Transverse colon (tissue), 4 donors: ENCODE measurements at places on chromosomes 16 and 17. TPM values are rescaled to one million over a fixed set of nuclear protein-coding genes. Genes with fewer than 3 reads are reported as not detected.

DNA sequence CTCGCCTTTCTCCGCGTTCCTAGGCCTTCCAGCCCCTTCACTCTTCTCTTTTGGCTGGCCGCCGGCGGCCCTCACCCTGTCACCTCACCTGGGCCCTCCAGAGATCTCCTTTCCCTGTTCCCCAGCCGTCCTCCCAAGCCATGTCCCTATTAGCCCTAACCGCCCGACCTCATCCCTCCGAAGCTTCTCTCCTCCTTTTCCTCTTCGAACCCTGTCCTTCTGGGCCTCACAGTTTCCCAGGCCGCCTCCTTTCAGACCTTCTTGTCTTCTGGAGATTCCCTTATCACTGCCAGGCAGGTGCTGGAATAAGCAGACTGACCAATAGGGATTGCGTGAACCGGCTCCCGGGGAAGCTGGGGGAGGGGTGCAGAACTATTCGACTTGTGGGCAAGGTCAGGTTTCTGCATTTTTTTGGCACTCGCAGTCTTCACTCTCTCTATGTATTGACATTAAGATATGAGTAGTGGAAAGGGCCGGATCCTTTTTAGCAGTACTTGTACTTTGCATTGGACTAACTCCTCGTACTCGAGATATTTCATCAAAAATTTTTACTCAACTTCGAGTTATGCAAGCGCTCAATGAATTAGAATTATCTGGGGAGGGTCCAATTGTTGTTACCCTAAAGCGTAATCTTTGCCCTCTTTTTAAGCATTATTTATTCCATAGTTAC is 690 bp downstream of the RHOT1 start:
- H3K36me3 ChIP-seq = no peaks in the 10 kb centered on the region
- H3K27me3 ChIP-seq = no peaks in the 10 kb centered on the region
- peaks cover 7% of the 10 kb centered on the region for H3K4me1 ChIP-seq
- DNase-seq = peak; percentile 68

DNA sequence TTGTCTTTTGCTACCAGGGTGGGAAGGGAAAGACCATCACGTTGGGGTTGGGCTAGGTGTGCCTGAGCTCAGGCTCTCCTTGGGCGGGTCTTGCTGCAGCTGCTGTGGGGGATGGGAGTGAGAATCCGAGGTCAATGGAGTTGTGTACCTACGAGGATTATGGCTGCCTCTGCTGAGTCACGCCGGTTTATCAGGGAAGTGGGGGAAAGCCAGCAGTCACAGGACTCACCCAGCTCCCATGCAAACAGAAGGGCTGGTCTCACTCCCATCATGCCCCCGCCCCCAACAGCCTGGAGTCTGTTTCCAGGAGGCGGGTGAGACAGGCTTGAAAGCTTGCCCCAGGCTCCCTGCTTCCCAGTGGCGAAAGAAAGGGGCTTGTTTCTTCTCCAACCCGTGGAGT is 1259.0 kb upstream of the GOT2 start:
- DNase-seq = no peak
- H3K27me3 ChIP-seq = no peaks in the 10 kb centered on the region
- no peak overlapping the region for H3K4me3 ChIP-seq
- H3K4me1 ChIP-seq = no peaks in the 10 kb centered on the region
- no peaks in the 10 kb centered on the region for H3K36me3 ChIP-seq

Gene C17orf78
- total RNA-seq = not detected

- no peaks in the 10 kb centered on the region for H3K36me3 ChIP-seq
- H3K27me3 ChIP-seq = no peaks in the 10 kb centered on the region
- DNase-seq = peak; percentile 95
- peak within 1 kb of the TSS; percentile 88 for H3K4me3 ChIP-seq
Observed at GRCh38 chr17:39730095-39730921, at the start of gene MIEN1. MIEN1 (minus strand) TSS chr17:39730532; CDS start chr17:39730495, 37 bp downstream.

GRCh38 chr17:62714016-62714777 is 86.7 kb downstream of the MRC2 start:
- H3K27me3 ChIP-seq = no peaks in the 10 kb centered on the region
- H3K4me1 ChIP-seq = no peaks in the 10 kb centered on the region
- no peaks in the 10 kb centered on the region for H3K36me3 ChIP-seq
- no peak overlapping the region for H3K4me3 ChIP-seq
- DNase-seq = no peak
- no peak overlapping the region for H3K27ac ChIP-seq

DNA sequence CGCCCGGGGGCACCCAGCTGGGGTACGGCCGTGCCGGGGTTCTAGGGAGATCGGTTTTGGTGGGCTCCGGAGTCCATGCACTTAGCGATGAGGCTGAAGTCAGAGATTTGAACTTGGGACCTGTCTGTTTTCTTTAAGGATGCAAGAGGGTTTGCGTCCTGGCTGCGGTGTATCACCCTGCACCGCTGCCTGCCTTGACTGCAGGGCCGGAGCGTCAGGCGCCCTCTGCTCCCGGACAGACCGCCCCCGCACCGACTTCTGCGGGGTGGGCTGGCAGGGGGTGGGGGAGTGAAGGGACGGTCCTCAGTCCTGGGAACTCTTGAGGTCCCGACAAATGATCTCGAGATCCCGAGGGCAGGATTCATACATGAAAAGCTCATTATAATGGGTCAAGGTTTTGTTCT is 701 bp downstream of the PDP2 start:
- H3K27ac ChIP-seq = peak overlapping the region; percentile 72
- H3K27me3 ChIP-seq = no peaks in the 10 kb centered on the region
- peaks cover 8% of the 10 kb centered on the region for H3K4me1 ChIP-seq
- no peak for DNase-seq
- H3K36me3 ChIP-seq = no peaks in the 10 kb centered on the region
- peak overlapping the region; percentile 70 for H3K4me3 ChIP-seq

DNA sequence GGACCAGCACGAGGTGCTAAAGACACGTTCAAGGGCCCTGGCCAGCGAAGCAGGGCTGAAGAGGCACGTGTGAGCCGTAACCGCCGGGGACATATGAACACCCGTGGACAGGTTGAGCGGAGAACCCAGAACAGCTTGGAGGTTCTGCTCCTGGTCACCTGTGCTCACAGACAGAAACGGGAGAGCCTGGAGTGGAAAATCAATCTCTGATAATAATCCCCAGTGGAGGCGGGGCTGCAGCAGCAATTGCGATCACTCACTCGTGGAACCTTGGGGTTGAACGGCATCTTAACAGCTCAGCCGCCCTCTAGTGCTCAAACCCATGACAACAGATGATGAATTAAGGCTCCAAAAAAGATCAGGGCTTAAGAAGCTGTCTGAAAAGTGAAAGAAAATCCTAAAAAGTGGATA is 25.6 kb downstream of the WIPI1 start:
- no peak overlapping the region for H3K27ac ChIP-seq
- H3K27me3 ChIP-seq = no peaks in the 10 kb centered on the region
- no peaks in the 10 kb centered on the region for H3K36me3 ChIP-seq

- H3K27ac ChIP-seq = no peak overlapping the region
- no peak overlapping the region for H3K4me3 ChIP-seq
- H3K4me1 ChIP-seq = peaks cover 10% of the 10 kb centered on the region
- H3K36me3 ChIP-seq = no peaks in the 10 kb centered on the region
- no peaks in the 10 kb centered on the region for H3K27me3 ChIP-seq
Observed at GRCh38 chr16:57167953-57168352, 17.9 kb downstream of the PSME3IP1 start.

Gene GP1BA
- total RNA-seq = not detected

DNA sequence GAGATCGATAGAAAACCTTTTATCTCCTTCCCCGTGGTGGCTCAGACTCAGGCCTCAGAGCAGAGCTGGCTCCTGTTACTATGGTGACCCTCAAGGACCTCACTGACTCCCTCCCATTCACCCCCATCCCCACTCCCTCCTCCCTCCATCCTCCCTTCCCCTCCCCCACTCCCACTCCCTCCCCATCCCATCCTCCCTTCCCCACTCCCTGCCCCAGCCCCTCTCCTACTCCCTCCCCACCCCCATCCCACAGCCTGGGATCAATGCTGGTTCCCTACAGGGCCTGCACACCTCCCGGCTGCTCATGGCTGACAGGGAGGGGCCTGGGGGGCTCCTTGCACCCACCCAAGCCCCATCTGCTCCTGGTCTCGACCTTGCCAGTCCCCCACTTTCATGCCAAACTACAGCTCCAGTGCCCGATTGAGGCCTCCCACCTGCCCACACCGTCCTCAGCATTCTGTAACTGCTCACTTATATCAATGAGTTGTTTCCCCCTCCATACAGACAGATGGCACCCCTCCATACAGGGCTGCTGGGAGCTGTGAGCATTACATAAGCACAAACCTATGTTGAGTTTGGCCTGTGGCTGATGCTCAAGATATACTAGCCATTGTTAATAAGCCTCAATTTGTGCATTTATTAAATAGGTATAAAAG is 11.6 kb upstream of the RAI1 start:
- DNase-seq = no peak
- H3K27ac ChIP-seq = no peak overlapping the region

Gene HOXB13
- 1.2 TPM for total RNA-seq

Gene XAF1
- 13.5 TPM for total RNA-seq

GRCh38 chr16:87554754-87555427 is 47.4 kb upstream of the JPH3 start:
- H3K27ac ChIP-seq = no peak overlapping the region
- no peak overlapping the region for H3K4me3 ChIP-seq
- no peaks in the 10 kb centered on the region for H3K27me3 ChIP-seq
- DNase-seq = no peak
- H3K4me1 ChIP-seq = peaks cover 3% of the 10 kb centered on the region
- H3K36me3 ChIP-seq = no peaks in the 10 kb centered on the region

Gene CHP2
- 90.9 TPM for total RNA-seq

GRCh38 chr17:72199256-72199655 is 78.4 kb downstream of the SOX9 start:
- H3K27ac ChIP-seq = no peak overlapping the region
- no peaks in the 10 kb centered on the region for H3K4me1 ChIP-seq
- DNase-seq = no peak
- no peaks in the 10 kb centered on the region for H3K27me3 ChIP-seq

Gene MLST8
- total RNA-seq = 50.8 TPM

- H3K4me3 ChIP-seq = peak overlapping the region; percentile 87
- no peaks in the 10 kb centered on the region for H3K27me3 ChIP-seq
- H3K36me3 ChIP-seq = peaks cover 20% of the 10 kb centered on the region
- peaks cover 17% of the 10 kb centered on the region for H3K4me1 ChIP-seq
- no peak for DNase-seq
Observed at GRCh38 chr17:42833767-42834422, 698 bp downstream of the PSME3 start.

Gene TRIM16
- total RNA-seq = 13.5 TPM

DNA sequence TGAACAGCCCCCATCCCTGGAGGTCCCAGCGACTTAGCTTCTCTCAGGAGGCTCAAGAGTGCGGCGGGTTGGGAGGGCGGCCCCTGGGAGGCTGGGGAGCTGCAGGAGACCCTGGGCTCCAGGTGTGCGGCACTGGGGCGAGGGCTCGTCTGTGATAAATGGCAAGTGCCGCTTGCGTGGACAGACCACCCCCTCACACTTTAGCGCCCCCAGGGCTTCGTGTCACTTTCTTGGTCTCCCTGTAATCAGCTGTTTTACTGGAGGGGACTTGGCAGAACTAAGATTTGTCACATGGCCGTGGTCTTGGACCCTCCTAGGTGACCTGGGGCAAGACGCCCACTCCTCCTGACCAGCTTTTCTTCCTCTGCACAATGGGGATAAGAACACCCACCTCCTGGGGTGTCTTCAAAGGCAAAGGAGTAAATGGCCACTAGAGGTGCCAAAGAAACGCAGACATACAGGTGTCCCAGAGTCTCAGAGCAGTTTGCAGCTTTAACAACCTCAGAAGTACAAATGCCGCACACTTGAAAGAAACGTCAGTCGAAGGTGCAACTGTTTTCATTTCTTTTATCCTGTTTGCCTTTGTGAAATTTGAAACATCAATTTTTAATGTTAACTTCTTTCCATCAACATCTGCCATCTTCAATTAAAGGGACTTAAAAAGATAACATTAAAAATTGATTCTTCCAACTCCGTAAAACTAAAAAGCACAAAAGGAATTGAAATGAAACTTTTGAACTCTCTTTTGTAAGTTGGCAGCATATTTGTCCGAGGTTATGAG is 946 bp downstream of the OSGIN1 start:
- no peak for DNase-seq
- peak overlapping the region; percentile 96 for H3K27ac ChIP-seq
- peaks cover 4% of the 10 kb centered on the region for H3K36me3 ChIP-seq
- peaks cover 30% of the 10 kb centered on the region for H3K4me1 ChIP-seq

Gene HBA2
- 10.8 TPM for total RNA-seq

Gene TBC1D28
- total RNA-seq = not detected

Gene ZNF287
- total RNA-seq = 2.5 TPM

- DNase-seq = peak; percentile 33
- no peaks in the 10 kb centered on the region for H3K36me3 ChIP-seq
- no peaks in the 10 kb centered on the region for H3K27me3 ChIP-seq
- no peak overlapping the region for H3K4me3 ChIP-seq
- no peak overlapping the region for H3K27ac ChIP-seq
- no peaks in the 10 kb centered on the region for H3K4me1 ChIP-seq
Observed at GRCh38 chr17:55845385-55845784, 94.5 kb downstream of the PCTP start.

DNA sequence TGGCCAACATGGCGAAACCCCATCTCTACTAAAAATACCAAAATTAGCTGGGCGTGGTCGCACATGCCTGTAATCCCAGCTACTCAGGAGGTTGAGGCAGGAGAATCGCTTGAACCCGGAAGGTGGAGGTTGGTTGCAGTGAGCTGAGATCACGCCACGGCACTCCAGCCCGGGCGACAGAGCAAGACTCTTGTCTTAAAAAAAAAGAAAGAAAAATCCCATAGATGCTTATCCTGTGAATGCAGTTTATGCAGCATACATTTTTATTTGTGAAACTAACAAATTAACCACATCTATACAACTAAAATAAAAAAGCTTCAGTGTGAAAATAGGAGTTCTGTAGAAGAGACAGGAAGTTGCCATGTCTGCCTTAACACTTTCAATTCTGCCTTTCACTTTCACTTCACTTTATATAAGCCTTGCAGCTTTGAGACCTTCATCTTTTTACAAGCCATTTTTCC is 7.1 kb downstream of the IGSF6 start:
- peak overlapping the region; percentile 28 for H3K4me3 ChIP-seq
- peaks cover 6% of the 10 kb centered on the region for H3K4me1 ChIP-seq
- H3K27ac ChIP-seq = peak overlapping the region; percentile 60
- H3K27me3 ChIP-seq = no peaks in the 10 kb centered on the region
- DNase-seq = no peak

- H3K36me3 ChIP-seq = no peaks in the 10 kb centered on the region
- no peak overlapping the region for H3K27ac ChIP-seq
- H3K27me3 ChIP-seq = no peaks in the 10 kb centered on the region
Observed at GRCh38 chr16:23584186-23585076, 11.7 kb downstream of the NDUFAB1 start.

Gene AP2B1
- total RNA-seq = 102 TPM

GRCh38 chr17:75504347-75505151 is 10.8 kb downstream of the CASKIN2 start:
- H3K4me1 ChIP-seq = peaks cover 6% of the 10 kb centered on the region
- DNase-seq = peak; percentile 61
- H3K27ac ChIP-seq = no peak overlapping the region
- no peaks in the 10 kb centered on the region for H3K36me3 ChIP-seq
